ENCODE measurements at places on chromosomes 5 and 9.

DNA sequence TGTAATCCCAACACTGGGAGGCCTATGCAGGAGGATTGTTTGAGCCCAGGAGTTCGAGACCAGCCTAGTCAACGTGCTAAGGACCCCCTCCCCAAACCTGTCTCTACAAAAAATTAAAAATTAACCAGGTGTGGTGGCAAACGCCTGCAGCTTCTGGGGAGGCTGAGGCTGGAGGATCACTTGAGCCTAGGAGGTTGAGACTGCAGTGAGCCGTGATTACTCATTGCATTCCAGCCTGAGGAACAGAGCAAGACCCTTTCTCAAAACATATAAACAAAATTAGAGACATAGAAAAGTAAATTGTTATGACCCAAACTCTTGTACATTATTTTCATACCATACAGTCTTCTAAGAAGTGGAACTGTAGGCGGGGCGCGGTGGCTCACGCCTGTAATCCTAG, 1.1 kb downstream of the GPR107 start:
- peak overlapping the region; percentile 90 for H3K27ac ChIP-seq
- H3K27me3 ChIP-seq, result no peaks in the 10 kb centered on the region
- DNase-seq, result no peak
- H3K36me3 ChIP-seq, result peaks cover 13% of the 10 kb centered on the region
- H3K4me1 ChIP-seq, result peaks cover 49% of the 10 kb centered on the region
- peak overlapping the region; percentile 94 for H3K4me3 ChIP-seq

DNA sequence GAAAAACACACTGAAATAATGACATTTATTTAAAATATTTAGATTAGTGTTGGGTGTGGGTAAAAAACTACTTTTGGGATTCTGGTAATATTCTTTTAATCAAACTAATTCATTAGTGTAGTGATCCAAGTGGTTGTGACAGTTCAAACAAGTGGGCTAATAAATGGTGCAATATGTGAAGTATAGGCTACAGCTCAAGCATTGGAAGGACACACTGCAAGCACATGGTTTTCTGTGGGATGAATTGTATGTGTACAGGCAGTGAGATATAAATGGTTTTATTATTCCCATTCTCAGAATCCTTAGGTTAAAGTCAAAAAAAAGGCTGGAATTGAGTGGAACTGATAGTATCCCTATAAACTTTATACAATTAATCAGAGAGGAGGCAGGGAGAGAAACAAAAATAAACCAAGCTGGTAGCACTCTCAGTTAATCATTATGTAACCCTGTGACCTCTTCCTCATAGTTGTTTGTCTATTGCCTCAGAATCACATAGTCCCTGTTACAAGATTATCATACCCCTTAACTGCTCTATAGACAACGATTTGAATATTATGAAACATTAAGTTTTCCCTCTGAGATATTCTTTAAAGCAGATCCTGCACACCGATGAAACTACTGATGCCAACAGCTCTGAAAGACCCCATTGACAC, 1755.4 kb upstream of the ACO1 start:
- H3K27ac ChIP-seq, result no peak overlapping the region
- H3K27me3 ChIP-seq, result no peaks in the 10 kb centered on the region
- no peak overlapping the region for H3K4me3 ChIP-seq
- H3K4me1 ChIP-seq, result no peaks in the 10 kb centered on the region

GRCh38 chr9:110814159-110814558, 145.6 kb downstream of the MUSK start:
- no peak overlapping the region for H3K27ac ChIP-seq
- no peaks in the 10 kb centered on the region for H3K27me3 ChIP-seq
- no peak for DNase-seq
- H3K4me1 ChIP-seq, result no peaks in the 10 kb centered on the region
- H3K36me3 ChIP-seq, result no peaks in the 10 kb centered on the region

DNA sequence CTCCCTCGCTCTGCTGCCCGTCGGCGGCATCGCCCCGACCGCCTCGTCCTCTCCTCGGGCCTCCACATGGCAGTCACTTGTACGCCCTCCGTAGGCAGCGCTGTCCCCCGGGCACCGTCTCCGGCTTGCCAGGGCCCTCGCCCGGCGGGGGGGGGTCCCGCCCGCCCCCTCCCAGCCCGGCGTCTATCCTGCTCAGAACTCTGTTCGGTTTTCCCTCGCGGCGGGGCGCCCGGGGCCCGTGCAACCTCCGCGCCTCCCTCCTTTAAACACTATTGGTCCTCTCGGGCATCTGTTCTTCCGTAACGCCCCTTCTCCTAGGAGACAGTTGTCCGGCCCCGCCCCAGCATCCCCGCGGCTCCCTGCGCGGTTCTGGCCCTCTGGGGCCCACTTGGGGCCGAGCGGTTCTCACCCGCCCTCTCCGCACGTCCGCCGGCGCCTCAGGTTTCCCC, 831 bp downstream of the ODF2 start:
- peak overlapping the region; percentile 84 for H3K4me3 ChIP-seq
- H3K36me3 ChIP-seq, result peaks cover 20% of the 10 kb centered on the region
- H3K4me1 ChIP-seq, result peaks cover 36% of the 10 kb centered on the region
- H3K27me3 ChIP-seq, result peaks cover 15% of the 10 kb centered on the region
- peak overlapping the region; percentile 92 for H3K27ac ChIP-seq
- DNase-seq, result peak; percentile 87

DNA sequence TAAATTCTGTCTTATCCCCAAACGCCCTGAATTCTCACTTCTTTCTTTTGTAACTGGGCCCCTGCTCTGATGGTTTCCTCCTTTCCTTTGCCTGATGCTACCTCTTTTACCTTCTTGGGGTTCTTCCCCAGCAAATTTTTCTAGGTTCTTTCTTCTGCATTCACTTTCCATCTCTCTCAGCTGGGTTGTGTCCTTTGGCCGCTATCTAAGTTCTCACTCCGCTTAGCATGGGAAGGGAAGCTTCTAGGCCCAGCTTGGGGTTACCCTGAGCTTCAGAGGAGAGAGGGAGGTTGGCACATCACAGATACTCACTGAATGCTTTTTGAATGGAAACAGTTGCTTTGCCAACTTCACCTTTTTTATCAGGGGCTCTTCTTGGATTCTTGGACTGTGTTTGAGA, 17.0 kb downstream of the PALM2AKAP2 start:
- H3K4me3 ChIP-seq, result no peak overlapping the region
- H3K36me3 ChIP-seq, result no peaks in the 10 kb centered on the region
- no peaks in the 10 kb centered on the region for H3K4me1 ChIP-seq
- no peak overlapping the region for H3K27ac ChIP-seq

DNA sequence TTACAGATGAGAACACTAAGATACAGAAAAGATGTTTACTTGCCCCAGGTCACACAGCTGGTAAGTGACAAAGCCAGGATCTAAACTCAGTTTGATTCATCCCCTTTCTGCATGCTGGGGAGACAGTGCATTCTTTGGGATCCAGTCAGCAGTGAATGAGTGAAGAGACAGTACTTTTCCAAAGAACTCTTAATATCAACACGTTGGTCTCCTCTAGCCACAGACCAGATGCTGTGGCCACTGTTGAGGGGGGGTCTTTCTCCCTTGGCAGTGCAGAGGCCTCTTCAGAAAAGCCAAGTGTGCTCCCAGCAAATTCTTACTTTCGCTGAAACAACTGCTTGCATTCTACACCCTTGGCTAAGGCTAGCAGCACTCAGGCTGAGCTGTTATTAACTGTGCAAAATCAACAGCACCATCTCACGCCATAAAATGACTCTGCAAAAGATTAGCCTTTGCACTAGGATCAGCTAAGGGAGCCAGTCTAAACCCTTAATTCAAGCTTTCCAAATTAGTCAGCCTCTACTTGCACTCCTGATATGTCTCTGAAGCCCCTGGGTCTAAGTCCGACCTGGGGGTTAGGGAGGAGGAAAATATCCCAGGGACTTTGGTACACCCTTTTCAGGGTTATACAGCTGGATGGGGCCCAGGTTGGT, 4.8 kb upstream of the TMEM171 start:
- no peaks in the 10 kb centered on the region for H3K36me3 ChIP-seq
- peaks cover 69% of the 10 kb centered on the region for H3K27me3 ChIP-seq
- no peak overlapping the region for H3K4me3 ChIP-seq
- H3K4me1 ChIP-seq, result peaks cover 4% of the 10 kb centered on the region

- no peak overlapping the region for H3K4me3 ChIP-seq
- no peaks in the 10 kb centered on the region for H3K36me3 ChIP-seq
- peaks cover 29% of the 10 kb centered on the region for H3K27me3 ChIP-seq
- no peak overlapping the region for H3K27ac ChIP-seq
- no peak for DNase-seq
Measured at GRCh38 chr5:158022837-158023236, 163.9 kb upstream of the CLINT1 start.

DNA sequence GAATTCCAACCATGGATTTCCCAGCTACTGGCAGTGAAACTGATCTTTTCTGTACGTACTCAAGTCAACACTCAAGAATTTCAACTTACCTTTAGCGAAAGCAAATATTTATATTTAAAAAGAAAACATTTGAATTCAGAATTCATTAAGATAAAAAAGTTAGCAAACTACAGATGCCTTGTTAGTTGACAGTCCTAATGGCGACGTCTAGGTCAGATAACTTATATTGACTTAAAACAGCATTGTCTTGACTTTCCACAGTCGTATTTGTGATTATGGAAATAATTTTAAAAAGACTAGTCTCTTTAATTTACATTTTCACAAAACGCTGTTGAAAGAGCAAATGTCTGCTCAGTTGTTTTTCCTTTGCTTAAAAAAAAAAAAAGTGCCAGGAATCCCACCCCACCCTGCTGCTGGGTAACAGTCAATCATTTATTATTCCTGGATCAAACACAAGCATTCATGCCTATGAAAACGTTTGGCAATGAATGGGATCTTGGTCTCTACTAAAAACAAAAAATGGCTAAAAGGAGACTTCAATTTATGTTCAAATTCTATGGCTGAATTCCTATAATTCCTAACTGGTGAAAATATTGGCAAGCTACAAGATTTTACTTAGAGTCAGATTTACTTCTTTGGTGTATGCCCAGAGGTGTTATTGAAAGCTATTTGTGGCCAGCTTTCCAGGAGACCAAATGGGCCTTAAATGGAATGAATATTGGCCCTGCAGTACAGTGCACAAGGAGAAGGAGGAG, 22.0 kb downstream of the OR2S2 start:
- DNase-seq, result no peak
- no peak overlapping the region for H3K4me3 ChIP-seq
- peaks cover 52% of the 10 kb centered on the region for H3K4me1 ChIP-seq

- no peak overlapping the region for H3K4me3 ChIP-seq
- H3K36me3 ChIP-seq, result peaks cover 5% of the 10 kb centered on the region
- DNase-seq, result no peak
Measured at GRCh38 chr5:131206061-131206460, 35.3 kb downstream of the LYRM7 start.

GRCh38 chr5:17732351-17732923, 98.2 kb downstream of the TAF11L14 start:
- no peaks in the 10 kb centered on the region for H3K4me1 ChIP-seq
- H3K27ac ChIP-seq, result no peak overlapping the region
- no peak for DNase-seq
- no peak overlapping the region for H3K4me3 ChIP-seq
- no peaks in the 10 kb centered on the region for H3K27me3 ChIP-seq

DNA sequence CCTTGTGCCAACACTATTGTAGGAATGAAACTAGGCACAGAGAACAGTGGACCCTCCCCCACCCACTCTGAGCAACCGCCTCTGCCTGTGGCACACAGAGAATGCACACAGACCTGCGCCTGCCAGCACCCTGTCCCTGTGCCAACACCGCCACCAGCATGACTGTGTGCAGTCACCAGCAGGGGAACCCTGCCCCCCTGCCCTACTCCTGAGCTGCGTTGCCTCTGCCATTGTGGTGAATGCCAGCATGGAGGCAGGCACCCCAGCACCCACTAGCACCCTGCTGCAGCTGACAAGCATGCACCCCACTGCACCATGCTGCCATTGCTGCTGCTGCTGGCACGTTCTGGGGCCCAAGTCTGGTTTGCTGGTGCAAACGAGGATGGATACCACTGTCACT, 94.4 kb upstream of the PRLR start:
- DNase-seq, result no peak
- H3K36me3 ChIP-seq, result no peaks in the 10 kb centered on the region
- H3K4me1 ChIP-seq, result no peaks in the 10 kb centered on the region
- H3K4me3 ChIP-seq, result no peak overlapping the region
- H3K27me3 ChIP-seq, result no peaks in the 10 kb centered on the region

GRCh38 chr9:68629042-68629441, 76.0 kb upstream of the PIP5K1B start:
- no peaks in the 10 kb centered on the region for H3K27me3 ChIP-seq
- H3K36me3 ChIP-seq, result no peaks in the 10 kb centered on the region
- no peak overlapping the region for H3K4me3 ChIP-seq

- DNase-seq, result no peak
- H3K27ac ChIP-seq, result no peak overlapping the region
- peaks cover 7% of the 10 kb centered on the region for H3K4me1 ChIP-seq
- H3K36me3 ChIP-seq, result peaks cover 1% of the 10 kb centered on the region
- no peak overlapping the region for H3K4me3 ChIP-seq
Measured at GRCh38 chr9:133067006-133067405, 5.2 kb downstream of the CEL start.

- H3K27ac ChIP-seq, result no peak overlapping the region
- DNase-seq, result no peak
- no peak overlapping the region for H3K4me3 ChIP-seq
- H3K36me3 ChIP-seq, result no peaks in the 10 kb centered on the region
Measured at GRCh38 chr5:164361986-164362385, 856.6 kb downstream of the MAT2B start.

GRCh38 chr5:171622010-171622409, 163.6 kb upstream of the SMIM23 start:
- no peak for DNase-seq
- no peak overlapping the region for H3K27ac ChIP-seq
- H3K27me3 ChIP-seq, result peaks cover 9% of the 10 kb centered on the region
- no peaks in the 10 kb centered on the region for H3K4me1 ChIP-seq

DNA sequence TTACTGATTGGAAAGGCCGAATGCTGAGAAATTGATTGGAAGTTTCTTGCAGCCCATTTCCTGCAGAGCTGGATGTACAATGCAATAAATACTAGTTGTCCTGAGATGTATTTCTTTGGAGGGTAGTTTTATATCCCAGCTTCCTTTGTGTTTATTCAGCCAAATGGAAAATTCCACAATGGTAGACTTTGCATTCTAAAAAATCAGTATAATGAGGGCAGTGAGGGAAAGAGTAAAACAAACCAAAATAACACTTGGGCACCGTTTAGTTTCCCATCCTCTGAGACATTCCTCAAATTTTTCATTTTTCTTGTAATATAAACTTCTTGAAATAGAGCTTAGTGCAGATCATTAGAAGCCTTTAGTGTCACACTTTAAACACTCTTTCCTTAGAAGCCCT, 379.4 kb downstream of the EBF1 start:
- no peak overlapping the region for H3K27ac ChIP-seq
- no peak overlapping the region for H3K4me3 ChIP-seq
- no peaks in the 10 kb centered on the region for H3K4me1 ChIP-seq
- H3K27me3 ChIP-seq, result no peaks in the 10 kb centered on the region
- H3K36me3 ChIP-seq, result no peaks in the 10 kb centered on the region

DNA sequence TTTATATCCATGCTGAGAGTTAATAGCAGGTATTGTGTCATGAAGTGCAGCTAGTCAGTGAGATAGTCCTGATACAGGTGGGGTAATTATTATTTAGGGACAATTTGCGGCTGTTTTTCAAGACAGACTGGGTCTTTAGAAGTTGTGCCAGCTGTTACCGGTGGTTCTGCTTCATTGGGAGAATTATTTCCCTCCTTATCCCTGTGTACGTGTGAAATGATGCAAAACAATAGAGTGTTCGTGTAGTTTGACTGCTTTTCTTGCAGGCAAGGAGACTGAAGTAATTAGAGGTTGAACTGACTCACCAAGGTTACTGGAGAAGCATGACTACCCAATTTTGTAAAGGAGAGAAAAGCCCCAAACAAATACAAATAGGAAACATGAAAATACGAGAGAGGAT, 101.7 kb downstream of the ARRDC3 start:
- H3K36me3 ChIP-seq, result no peaks in the 10 kb centered on the region
- H3K4me3 ChIP-seq, result no peak overlapping the region
- peaks cover 29% of the 10 kb centered on the region for H3K27me3 ChIP-seq
- no peak for DNase-seq

Measured in activated naive CD4-positive, alpha-beta T cell treated with anti-CD3 and anti-CD28 coated beads, Interleukin-2, amount 10 ng/mL, durations not matched to agents 7 days and 5 days (primary cell).